ENCODE measurements at places on chromosomes 13 and 19.
A peak's percentile ranks its signal among the peaks of the same experiment; 100 is the strongest.

GRCh38 chr13:114038211-114038613 lies 64.3 kb upstream of the C13orf46 start:
- no peak for DNase-seq

- no peak for DNase-seq
Measured at GRCh38 chr13:39870197-39870747, 214.8 kb downstream of the COG6 start.

- peak; percentile 75 for DNase-seq
Measured at GRCh38 chr19:9791552-9792205, 23.1 kb upstream of the ZNF846 start.

- DNase-seq, result no peak
Measured at GRCh38 chr19:22144394-22144793, 52.4 kb downstream of the ZNF676 start.

DNA sequence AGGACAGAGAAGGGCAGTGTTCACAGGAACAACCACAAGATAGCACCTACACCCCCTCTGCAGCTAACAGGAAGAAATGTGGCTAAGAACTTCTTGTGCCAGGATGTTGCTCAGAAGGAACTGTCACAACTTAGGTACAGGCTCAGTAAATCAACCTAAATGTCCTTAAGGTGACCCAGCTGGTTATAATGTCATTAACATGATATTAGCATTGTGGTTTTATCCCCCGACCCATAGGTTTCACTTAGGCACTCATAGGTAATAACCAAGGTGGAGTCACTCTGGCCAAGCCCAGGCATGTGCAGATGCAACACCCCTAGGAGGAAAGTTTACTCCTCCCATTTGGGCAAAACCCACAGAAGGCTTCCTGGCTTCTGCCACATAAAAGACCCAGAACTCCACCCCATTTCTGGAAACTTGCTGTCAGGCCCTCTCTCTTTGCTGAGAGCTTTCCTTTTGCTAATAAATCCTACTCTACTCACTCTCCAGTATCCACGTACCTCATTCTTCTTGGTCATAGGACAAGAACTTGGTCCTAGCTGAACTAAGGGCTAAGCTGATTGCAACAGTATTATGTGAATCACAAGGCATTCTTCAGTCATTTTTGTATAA lies 951.3 kb downstream of the SLITRK5 start:
- no peak for DNase-seq

DNA sequence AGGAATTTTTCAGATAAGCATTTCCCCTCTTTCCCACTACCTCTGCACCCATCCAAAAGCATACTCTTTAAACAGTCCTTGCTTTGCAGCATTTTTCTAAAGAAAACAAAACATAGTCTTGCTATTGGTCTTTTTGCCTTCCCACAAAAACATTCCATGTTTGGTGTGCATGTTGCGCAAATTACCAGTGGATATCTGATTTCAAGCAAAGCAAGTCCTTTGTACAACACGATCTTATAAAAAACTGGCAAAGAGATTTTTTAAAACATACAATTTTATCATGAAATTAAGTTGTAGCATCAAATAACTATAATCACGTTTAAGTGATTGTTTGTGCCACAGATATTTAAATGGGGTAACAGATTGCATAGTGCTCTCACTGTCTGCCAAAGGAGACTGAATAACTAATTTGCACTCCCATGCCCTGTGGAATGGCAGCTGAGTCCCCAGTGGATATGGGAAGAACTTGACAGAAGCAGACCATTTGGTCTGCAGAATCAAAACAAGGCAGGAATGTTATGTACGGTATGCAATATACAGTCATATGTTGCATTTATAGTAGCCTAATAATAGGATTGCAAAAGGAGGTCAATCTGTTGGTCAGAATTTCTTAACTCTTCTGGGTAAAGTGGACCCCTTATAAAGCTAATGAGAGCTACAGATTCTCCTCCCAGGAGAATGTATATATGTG lies 285.7 kb downstream of the TBC1D4 start:
- no peak for DNase-seq

DNA sequence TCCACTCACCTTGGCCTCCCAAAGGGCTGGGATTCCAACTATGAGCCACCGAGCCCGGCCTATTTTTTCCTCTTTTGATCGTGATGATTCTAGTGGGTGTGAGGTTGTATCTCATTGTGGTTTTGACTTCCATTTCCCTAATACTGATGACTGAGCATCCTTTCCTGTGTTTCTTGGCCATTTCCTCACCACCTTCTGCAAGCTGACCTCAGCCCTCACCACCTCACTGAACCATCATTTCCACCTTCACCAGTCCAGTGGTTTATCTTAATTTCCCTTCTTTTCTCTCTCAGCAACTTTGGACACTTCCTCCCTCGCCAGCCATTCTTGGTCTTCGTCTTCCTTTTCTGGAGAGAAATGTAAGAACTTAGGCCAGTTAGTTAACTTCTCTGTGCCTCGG lies 13.0 kb upstream of the BICRA start:
- no peak for DNase-seq

- DNase-seq, result no peak
Measured at GRCh38 chr13:112719016-112719415, 29.2 kb downstream of the ATP11A start.
